ENCODE measurements at places on chromosomes 5 and 9.

DNA sequence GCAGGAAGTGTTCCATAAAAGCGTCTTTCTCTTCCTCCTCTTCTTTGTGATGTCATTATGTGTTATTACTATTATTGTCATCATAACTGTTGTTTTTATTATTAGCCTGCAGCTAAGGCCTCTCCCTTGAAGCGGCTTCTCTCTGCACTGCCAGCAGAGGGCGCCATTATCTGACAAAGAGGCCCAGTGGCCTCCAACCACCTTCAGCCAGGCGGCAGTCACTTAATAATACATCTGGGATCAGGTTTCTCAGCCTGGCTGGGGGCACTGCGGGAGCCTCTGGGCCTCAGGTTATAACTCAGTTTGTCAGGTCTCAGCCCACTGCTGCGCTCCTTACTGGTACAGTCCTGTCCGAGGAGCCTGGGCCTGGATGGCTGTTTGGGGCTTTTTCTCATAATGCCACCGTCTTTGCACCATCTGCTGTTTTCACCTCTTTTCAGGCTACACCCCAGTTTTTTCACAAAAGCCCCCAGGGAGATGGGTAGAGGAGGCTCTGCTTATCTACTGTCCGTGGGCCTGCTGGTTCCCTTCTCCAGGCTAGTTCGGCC, 281.9 kb downstream of the NSG2 start:
- DNase-seq = peak; percentile 9

DNA sequence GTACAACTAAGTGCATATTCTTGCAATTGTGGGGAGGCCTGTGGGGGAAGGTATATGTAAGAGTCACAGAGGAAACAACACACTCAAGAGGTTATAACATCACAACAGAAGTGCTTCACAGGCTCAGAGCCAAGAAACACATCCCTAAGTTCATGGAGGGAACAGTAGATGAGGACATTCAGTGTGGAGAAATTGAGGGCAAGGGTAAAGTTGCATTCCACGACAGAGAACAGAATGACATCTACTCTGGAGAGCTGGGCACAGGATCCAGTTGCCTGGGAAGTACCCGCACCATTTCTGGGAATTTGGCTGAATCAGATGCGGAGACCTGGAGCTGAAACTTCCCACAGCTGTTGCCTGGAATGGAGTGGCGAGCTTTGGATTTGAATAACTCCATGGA, 197.2 kb downstream of the NXNL2 start:
- DNase-seq = no peak

DNA sequence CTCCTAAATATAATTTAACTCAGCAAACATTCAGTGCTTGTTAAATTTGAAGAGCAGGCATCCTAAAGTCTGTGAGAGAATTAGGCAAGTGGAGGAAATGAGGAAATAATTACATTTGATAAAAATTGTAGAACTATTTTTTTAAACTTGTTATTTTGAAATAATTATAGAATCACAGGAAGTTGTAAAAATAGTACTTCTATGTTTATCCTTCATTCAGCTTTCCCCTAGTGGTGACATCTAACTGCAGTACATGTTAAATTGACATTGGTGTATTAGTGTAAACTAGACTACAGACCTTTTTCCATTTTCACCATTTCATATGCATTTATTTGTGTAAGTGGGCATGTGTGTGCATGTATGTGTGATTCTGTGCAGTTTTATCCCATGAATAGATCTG, 51.6 kb downstream of the F2RL2 start:
- DNase-seq = no peak

- DNase-seq = no peak
Measured at GRCh38 chr9:98707166-98708102, 1.3 kb downstream of the GABBR2 start.

GRCh38 chr5:12615141-12615820, 711.0 kb upstream of the CTNND2 start:
- no peak for DNase-seq
